EH (cell line): ENCODE measurements at places on chromosomes 2 and 18.

DNA sequence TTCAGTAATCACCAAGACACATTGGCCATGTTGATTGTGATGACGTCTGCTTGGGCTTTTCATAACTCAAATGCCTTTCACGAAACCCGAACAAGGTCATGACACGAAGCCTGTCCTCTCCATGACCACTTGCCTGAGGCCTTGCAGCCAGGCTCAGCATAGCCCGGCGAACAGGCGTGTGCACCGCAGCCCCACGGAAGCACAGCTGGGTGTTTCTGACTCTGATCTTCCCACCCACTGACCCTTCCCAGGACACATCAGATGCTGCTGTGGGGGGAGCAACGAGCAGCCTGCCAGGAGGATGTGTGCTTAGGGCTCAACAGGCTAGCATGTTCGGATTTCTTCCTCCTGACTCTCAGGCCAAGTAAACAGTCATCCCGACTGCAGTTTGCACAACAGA lies 369.4 kb upstream of the SALL3 start:
- DNase-seq: no peak

DNA sequence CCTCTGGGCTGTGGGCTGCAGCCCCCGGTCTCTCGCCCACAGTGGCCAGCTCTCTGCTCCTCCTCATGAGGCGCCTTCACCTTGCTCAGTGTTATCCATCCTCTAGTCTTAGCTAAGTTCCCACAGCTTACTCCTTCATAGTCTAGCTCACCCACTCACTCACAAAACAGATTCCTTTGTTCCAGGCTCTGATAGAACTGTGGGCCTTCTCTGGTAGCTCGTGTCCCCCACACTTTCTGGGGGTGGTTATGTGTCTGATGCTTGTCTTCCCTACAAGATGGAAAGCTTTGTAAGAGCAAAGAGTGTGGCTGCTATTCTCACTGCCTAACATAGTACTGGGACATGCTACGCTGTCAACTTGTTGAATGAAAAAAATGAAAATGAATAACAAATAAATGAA lies 135.8 kb downstream of the EN1 start:
- DNase-seq: no peak

- no peak for DNase-seq
Observed at GRCh38 chr2:54479424-54479823, 23.3 kb downstream of the SPTBN1 start.

- peak; percentile 56 for DNase-seq
Observed at GRCh38 chr2:33104726-33105125, 158.0 kb downstream of the LTBP1 start.

DNA sequence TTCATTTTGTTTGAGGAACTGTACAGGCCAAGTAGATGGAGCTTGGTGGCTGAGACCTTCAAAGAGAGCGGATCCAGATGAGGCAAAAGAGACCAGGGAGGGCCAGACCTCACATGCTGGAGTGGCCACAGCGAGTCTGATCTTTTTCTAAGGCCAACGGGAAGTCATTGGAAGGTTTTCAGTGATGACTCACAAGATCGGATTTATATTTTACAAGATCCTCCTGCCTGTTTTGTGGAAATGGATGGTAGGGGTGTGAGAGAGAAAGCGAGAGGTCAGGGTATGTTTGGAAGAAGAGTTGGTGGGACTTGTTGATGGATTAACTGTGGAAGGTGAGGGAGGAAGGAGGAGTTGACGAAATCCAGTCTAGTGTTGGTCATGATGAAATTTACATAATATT lies 44.6 kb upstream of the TUBA3D start:
- DNase-seq: peak; percentile 54

GRCh38 chr2:151258121-151258520 lies 3.5 kb downstream of the RBM43 start:
- peak; percentile 84 for DNase-seq

DNA sequence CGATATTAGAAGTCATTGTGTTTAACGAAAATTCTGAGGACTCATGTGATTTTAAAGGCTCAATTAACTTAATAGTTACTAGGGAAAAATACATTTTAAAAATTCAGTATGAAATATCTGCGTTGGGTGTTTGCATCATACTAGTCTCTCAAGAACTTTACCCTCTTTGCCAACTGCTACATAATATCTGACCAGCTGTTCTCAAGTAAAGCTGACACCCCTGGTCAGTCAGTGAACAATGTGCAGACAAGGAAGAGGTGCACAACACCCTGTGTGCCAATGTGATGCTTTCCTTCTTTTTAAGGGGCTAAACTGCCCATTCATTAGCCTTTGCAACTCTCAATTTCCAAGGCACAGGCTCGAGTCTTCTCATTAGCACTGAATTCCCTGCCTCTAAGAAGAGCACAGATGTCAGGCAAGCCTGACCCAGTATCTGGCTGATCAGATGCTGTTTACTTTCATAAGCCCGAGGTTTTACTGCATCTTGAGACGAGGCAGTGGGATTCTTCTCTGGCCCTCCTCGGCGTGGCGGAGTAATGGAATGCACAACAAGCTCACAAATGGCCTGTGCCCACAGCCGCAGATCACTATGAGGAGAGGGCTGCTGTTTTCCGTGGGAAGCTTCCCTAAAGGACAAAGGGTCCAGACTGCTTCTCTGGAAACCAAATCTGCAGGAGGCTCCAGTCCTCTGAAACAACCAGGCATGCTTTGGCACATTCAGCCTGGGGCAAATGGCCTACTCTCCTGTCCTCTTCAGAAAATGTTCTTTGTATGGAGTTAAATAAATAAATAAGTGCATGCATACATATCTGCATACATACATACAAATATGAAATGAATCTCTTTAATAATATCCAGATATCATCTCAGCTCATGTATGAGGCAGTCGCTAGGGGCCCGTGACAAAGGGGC lies 240.3 kb downstream of the ZNF521 start:
- no peak for DNase-seq

GRCh38 chr2:169702996-169703395 lies 8.7 kb downstream of the PHOSPHO2 start:
- no peak for DNase-seq

GRCh38 chr18:74870950-74871349 lies 273.3 kb downstream of the ZNF407 start:
- DNase-seq: no peak

- DNase-seq: no peak
Observed at GRCh38 chr2:241734208-241734466, 293 bp upstream of the D2HGDH start.

DNA sequence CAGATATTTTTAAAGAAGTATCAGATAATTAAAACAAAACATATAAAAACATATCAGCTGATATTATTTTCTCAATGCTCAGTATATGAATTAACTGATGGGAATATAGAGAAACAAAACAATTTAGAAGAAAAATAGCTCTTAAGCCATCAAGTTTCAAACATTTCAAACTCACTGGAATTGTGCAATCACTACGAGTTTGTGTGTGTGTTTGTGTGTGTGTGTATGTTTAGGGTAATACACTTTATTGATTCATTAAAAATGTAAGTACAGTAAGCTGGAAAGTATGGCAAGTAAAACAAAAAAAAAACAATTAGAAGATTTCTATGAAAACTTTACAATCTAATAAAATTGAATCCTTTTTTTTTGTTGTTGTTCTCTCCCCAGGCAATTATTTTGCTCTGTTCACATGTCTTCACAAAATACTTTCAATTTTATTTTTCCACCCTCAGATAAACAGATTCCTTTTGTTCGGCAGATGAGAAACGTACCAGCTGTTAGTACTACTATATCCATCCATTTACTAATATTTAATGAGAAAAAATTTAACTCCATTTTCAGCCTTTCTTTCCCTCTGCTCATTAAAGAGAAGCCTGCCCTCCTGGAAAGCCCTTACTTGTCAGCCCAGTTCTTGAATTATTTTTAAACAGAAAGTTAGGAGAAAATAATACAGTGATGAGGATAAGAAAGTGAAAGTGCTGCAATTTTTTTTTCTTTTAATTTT lies 87.6 kb downstream of the SLC8A1 start:
- peak; percentile 36 for DNase-seq

GRCh38 chr2:151840216-151841046 lies 12.2 kb upstream of the ARL5A start:
- no peak for DNase-seq

- no peak for DNase-seq
Observed at GRCh38 chr2:233331536-233331935, 22.8 kb upstream of the DGKD start.

GRCh38 chr2:11701751-11702301 lies 31.8 kb upstream of the NTSR2 start:
- DNase-seq: no peak

DNA sequence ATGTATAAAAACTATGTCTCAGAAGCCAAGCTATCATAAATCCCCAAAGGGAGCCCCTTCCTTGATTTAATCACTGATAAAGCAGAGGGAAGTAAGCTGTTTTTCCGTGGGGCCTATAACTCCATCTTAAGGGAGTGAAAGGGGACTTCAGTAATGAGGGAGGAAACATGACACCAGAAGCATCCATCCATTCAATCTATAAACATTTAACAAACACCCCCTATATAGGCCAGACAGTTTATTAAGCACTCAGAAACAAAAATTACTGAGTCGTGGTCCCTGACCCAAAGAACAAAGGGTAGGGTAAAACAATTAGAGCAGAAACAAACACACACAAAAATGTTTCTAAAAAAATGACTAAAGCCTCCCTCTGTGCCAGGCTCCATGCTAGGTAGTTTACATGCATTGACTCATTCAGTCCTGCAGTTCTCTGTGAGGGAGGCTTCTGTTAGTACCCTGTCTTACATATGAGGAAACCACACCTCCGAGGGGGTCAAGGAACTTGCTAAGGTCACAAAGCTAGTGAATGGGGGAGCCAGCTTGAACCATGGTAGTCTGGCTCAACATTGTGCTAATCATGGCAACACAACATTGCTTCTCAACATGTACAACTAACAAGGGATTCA lies 472.1 kb downstream of the CDH2 start:
- DNase-seq: no peak

DNA sequence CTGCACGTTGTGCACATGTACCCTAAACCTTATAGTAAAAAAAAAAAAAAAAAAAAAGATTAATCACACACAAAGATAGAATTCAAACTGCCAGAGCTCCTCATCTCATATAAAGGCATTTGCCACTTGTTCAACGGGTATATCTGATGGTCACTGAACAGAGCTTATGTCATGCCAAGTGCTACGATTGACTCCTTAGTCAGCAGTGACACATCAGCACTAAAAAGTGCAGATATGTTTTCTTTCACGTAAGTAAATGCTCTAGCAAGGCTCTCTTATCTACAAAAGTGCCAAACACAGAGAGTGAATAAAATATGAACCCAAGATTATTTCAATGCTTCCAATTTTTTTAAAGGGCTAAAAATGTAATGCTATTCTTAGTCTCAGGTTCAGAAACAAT lies 1.1 kb downstream of the LMAN1 start:
- DNase-seq: peak; percentile 86

- peak; percentile 34 for DNase-seq
Observed at GRCh38 chr2:229798446-229799155, 84.2 kb upstream of the DNER start.

DNA sequence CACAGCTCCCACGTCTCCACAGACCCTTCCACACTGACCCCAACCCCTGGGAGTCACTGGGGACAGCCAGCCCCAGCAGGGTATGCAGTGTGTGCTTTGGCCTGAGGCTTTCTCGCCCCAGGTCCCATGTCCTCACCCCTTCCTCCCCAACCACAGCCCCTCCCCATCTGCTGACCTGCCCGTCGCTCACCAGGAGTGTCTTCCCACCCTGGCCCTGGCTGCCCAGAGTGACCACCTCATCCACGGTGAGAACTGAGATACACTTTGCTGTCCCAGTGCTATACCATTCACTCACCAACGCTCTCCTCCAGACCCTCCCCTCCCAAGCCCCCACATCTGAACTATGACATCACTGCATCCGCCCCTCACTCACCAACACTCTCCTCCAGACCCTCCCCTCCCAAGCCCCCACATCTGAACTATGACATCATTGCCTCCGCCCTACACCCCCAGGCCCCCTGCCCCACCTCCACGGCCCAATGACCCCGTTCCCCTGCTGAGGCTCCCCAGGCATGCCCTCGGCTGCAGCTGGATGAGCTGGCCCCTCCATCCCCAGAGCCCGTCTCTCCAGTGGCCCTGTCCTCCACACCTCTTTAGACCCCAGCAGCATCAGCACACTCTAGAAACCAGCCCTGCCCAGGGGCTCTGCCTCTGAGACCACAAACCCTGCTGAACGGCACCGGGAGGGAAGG lies 55.2 kb downstream of the ANKMY1 start:
- DNase-seq: no peak

- DNase-seq: peak; percentile 21
Observed at GRCh38 chr2:233061591-233062450, 1.7 kb downstream of the INPP5D start.

GRCh38 chr2:24115057-24115456 lies 8.1 kb downstream of the PFN4 start:
- peak; percentile 30 for DNase-seq

- peak; percentile 54 for DNase-seq
Observed at GRCh38 chr2:26469092-26469710, 8.7 kb downstream of the OTOF start.

DNA sequence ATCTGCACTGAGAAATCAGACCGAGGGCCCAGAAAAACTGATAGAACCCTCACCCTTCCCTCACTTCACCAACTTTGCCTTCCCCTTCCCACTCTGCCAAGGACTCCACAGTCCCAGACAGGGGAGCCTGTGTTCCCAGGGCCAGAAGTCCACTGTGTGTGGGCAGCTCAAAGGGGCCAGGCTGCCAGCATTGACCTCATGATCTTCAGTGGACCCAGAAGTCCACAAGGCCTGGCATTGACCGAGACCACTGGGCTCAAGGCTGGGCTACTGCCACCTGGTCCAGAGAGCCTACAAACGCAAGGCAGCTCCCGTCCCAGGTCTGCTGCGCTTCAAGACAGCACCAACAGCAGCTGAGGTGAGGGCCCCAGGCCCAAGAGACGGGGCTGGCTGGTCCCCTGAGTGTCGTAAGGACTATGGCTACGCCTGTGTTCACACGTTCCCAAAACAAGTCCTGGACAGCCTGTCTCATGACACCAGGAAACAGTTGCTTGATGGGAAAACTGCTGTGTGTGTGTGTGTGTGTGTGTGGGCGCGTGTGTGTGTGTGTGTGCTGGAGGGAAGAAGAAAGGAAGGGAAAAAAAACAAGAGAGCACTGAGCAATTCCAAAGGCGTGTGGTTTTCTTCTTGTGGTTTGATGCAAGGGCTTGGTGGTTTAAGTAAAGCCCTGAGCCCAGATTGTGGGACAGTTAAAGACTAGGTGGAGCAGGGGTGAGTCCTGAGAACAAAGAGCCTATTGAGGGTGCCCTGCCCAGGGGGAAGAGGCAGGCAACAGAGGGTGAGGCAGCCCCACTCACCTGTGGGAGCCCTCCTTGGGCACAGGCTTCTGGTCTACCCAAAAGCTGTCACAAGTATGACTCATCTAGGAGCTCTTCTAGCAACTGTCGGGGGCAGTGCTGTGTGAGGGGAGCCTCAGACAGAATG lies 46.6 kb upstream of the ZBTB7C start:
- DNase-seq: peak; percentile 87

GRCh38 chr2:107337209-107337898 lies 451.4 kb upstream of the ST6GAL2 start:
- DNase-seq: peak; percentile 36

GRCh38 chr2:140994856-140995255 lies 1136.0 kb downstream of the LRP1B start:
- DNase-seq: no peak
